ENCODE measurements at places on chromosomes 3 and 15.

DNA sequence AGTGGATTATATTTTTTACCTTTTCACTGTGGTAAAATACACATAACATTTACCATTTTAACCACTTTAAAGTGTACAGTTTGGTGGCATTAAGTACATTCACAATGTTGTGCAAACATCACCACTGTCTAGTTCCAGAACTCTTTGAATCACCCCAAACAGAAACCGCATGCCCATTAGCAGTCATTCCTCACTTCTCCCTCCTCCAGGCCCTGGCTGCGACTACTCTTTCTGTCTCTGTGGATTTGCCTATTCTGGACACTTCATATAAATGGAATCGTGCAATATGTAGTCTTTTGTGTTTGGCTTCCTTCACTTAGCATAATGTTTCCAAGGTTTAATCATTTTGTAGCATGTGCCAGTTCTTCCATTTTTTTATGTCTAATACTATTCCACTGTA lies 409.8 kb downstream of the NTRK3 start:
- no peak for DNase-seq

- no peak for DNase-seq
These were observed 78.3 kb upstream of the ALDH1L1 start for GRCh38 chr3:126258670-126259069.

- DNase-seq, result no peak
These were observed 39.6 kb downstream of the TRIM69 start for GRCh38 chr15:44775953-44776352.

- no peak for DNase-seq
These were observed 767 bp downstream of the AP3S2 start for GRCh38 chr15:89893027-89893426.

GRCh38 chr15:58141894-58142293 lies 3.7 kb downstream of the AQP9 start:
- no peak for DNase-seq

DNA sequence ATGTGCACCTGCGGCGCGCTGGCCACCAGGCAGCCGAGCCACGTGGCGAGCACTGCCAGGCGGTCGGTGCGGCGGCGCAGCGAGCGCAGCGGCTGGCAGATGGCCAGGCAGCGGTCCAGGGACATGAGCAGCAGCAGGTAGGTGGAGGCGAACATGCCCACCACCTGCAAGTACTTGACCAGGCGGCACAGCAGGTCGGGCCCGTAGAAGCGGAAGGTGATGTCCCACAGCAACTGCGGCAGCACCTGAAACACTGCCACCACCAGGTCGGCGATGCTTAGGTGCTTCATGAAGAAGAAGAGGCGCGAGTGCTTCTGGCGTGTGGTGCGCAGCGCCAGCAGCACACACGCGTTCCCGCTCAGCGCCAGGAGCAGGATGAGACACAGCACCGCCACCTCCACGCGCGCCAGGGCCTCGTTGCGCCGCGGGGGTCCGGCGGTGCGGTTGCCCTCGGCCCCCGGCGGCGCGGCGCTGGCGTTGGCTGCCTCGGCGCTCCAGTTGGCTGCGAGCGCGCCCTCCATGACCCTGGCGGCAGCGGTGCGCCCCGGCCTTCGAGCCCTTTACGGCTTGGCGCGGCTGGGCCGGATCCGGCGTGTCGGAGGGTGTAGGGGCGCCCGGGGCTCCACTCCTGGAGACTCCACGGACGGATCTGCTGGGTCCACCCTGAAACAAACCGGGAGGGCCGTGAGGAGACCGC lies 1.6 kb downstream of the OXTR start:
- peak; percentile 82 for DNase-seq

DNA sequence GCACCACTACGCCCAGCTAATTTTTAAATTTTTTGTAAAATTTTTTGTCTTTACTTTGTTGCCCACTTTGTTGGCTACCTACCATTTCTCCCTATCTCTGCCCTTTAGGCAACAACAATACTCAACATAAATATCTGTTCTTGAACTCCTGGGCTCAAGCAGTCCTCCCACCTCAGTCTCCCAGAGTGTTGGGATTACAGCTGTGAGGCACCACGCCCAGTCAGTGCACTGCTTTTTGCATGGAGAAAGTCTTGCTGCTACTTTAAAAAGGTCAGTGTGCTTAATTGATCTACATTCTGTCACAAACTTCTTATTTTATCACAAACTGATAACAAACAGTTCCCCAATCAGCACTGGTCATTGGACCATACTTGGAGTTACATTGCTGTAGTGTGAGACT lies 8.0 kb downstream of the USP8 start:
- no peak for DNase-seq

DNA sequence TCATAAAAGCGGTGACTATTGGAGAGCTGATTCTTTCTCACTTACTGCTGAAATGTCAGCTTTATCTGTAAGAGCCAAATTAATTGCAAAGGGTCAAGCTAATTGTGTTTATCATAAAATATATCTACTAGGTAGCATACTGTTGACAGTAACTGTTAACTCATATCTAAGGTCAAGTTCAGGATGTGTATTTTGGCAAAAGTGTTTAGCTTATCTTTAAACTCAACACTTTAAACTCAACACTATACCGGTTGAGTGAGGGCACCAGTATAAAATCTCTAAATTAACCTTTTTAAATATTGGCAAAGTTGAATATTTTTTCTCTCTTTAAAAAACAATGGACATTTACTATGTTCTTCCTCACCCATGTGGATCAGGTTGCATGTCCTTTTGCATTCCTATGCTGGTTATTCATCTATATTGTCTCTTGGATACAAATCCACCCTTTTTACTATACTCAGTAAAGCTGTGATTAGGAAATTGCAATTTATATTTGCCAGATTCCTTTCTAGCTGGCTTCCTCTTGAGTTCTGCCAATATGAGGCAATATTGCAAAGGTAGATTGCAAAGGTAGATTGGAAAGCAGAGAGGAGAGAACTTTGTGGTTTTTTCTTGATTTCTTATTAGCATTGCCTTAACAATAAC lies 344.6 kb upstream of the DCBLD2 start:
- DNase-seq, result peak; percentile 38

DNA sequence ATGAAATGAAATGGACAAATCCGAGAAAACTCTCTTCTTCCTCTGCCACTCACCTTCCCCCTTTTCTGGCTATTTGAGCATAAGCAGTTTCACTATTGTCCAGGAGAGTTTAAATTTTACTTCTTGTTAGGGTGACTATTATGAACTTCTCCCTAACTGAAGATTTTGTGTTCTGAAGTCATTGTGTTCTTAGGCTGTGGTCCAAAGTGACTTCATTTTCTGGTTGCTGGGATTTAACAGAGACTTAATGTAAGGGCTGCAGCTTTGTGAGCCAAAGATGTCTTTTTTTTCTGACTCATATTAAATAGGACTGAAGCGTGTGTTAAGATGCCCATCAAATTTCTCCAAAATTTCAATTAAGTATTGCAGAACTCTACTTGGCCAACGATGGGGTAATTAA lies 46.5 kb upstream of the FSTL1 start:
- DNase-seq, result peak; percentile 92

DNA sequence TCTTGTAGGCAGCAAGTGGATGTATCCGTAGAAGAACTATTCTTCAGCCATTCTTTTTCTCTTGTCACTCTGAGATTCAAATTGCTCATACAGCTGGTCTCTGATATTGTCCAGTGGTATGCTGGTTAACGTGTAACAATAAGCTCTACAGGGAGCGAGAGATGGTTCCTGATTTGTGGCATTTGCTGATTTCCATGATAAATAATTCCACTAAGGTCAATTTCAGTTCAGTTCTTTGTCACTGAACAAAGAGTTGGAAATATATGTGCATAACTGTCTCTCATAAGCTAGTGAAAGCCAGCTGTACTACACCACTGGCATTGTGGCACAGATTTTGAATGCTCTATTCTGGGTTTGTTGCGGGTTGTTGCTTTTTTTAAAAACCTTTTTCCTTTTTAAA lies 131.7 kb downstream of the MTHFS start:
- DNase-seq, result no peak

DNA sequence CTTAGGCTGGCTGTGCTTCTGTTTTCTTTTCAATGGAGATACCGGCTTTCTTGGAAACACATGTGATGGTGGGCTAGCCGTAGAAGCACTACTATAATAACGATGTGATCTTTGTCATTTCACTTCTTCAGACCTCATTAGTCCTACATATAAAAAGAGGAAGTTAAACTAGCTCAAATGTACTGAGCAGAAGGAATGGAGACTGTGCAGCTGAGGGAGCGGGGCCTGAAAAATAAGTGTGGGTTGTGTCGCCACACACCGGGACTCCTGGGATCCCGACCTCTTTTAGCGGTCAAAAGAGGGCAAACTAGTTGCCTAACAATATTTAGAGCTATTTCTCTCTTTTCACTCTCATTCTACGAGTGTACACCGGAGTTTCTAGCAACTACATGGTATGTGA lies 1.0 kb upstream of the RNF7 start:
- no peak for DNase-seq

- DNase-seq, result no peak
These were observed 507 bp upstream of the JMJD7 start for GRCh38 chr15:41827290-41827879.

DNA sequence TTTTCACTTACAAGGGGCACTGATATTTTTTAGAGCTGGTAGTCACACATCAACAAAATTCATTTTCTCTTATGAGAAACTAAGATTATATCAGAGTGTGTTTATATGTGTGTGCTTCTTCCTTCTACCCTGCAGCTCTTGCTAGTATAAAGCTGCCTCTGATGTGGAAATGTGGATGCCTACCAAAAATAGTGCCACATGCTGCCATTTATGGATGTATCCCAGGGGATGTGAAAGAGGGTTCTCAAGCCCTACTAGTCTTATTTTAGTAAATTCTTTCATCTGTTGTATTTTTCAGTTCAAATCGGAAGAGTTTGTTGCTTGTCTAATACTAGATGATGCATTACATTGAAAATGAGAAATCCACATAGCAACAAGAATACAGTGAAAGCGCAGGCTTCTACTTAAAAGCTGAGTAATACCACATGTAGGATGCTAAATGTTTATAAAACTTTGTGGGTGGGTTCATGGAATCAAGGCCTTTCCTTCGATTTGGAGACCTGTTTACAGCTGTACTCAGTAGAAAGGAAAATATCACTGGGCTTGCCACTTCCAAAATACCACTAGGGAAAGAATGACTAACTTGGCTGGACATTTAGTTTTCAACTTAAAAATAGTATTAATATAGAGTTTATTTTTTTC lies 399.2 kb downstream of the EPHA3 start:
- no peak for DNase-seq

GRCh38 chr15:79283252-79284048 lies 928 bp downstream of the ANKRD34C start:
- peak; percentile 26 for DNase-seq

GRCh38 chr3:123256256-123256655 lies 54.5 kb downstream of the SEC22A start:
- DNase-seq, result peak; percentile 20

- DNase-seq, result no peak
These were observed 27.6 kb downstream of the ARPP21 start for GRCh38 chr3:35666888-35667287.

GRCh38 chr15:51842852-51843737 lies 13.6 kb downstream of the TMOD3 start:
- DNase-seq, result peak; percentile 93

GRCh38 chr3:67349551-67350174 lies 304.7 kb downstream of the SUCLG2 start:
- peak; percentile 89 for DNase-seq

- DNase-seq, result no peak
These were observed 238.7 kb upstream of the NR2E3 start for GRCh38 chr15:71571641-71572040.

DNA sequence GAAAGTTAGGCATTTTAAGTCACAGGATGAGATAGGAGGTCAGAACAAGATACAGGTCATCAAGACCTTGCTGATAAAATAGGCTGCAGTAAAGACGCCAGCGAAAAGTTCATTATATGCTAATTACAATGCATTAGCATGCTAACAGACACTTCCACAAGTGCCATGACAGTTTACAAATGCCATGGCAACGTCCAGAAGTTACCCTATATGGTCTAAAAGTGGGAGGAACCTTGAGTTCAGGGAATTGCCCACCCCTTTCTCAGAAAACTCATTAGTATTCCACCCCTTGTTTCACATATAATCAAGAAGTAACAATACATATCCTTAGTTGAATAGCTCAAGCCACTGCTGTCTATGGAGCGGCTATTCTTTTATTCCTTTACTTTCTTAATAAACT lies 92.7 kb upstream of the PLXND1 start:
- DNase-seq, result no peak

GRCh38 chr15:28901587-28901980 lies 15.8 kb downstream of the APBA2 start:
- no peak for DNase-seq

DNA sequence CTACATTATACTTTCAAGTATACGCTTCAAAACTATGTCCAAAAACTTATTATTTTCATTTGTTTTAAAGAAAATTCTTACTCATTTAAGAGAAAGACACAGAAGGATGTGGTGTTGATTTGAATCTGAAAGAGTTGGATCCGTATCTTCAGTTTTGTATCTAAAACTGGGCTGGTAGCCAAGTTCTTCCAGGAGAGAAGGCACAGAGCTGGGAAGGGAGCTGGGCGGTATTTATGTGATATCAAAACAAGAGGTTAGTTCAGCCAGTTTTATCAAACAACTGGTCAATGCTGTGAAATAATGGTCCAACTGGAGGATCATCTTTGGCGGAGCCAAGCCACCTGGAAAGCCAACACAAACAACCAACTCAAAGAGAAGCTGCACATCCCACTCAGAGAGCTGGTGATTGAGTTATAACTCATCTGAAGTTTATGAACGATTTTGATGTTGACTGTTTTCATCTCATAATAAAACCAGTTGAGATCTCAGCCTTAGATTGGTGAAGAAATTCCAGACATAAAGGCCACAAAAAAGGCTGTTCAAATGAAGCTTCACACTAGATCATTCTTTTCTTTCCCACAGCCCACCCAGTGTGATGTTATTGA lies 489.6 kb upstream of the RASGRP1 start:
- no peak for DNase-seq

- DNase-seq, result no peak
These were observed 33.6 kb downstream of the KIF15 start for GRCh38 chr3:44795197-44795596.

- peak; percentile 68 for DNase-seq
These were observed at the start of gene ZNF710 for GRCh38 chr15:90001062-90001682. TSS of gene ZNF710 (plus strand) at chr15:90001324. CDS start at chr15:90067138, 65,814 bp downstream.

DNA sequence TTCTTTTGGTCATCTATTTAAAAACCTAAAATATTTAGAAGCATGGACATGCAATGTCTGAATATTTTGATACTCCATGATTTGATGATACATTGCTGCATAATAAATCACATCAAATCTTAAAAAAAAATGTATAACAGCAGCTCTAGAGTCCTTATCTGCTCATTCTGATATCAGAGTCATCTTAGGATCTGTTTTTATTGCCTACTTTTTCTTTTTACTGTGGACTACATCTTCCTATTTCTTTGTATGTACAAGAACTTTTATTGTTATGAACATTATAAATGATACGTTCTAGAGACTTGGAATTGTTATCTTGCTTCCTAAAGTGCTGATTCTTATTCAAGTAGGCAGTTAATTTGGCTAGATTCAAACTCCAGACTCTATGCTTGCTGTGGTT lies 72.7 kb downstream of the IQCH start:
- DNase-seq, result no peak

- DNase-seq, result peak; percentile 92
These were observed 6.5 kb downstream of the CHD2 start for GRCh38 chr15:92906563-92907081.
